ENCODE measurements at places on chromosomes 13 and 19. TPM values are rescaled to one million over a fixed set of nuclear protein-coding genes. Genes with fewer than 3 reads are reported as not detected.
A peak's percentile ranks its signal among the peaks of the same experiment; 100 is the strongest.

SIGLEC10 gene
- 4.6 TPM for total RNA-seq

GRCh38 chr13:33322965-33323668, 37.6 kb upstream of the STARD13 start:
- no peak for DNase-seq

WDR88 gene
- not detected for total RNA-seq

GRCh38 chr19:9934132-9934950, 2.0 kb downstream of the OLFM2 start:
- peak; percentile 70 for DNase-seq

NOVA2 gene
- 18.2 TPM for total RNA-seq

DNA sequence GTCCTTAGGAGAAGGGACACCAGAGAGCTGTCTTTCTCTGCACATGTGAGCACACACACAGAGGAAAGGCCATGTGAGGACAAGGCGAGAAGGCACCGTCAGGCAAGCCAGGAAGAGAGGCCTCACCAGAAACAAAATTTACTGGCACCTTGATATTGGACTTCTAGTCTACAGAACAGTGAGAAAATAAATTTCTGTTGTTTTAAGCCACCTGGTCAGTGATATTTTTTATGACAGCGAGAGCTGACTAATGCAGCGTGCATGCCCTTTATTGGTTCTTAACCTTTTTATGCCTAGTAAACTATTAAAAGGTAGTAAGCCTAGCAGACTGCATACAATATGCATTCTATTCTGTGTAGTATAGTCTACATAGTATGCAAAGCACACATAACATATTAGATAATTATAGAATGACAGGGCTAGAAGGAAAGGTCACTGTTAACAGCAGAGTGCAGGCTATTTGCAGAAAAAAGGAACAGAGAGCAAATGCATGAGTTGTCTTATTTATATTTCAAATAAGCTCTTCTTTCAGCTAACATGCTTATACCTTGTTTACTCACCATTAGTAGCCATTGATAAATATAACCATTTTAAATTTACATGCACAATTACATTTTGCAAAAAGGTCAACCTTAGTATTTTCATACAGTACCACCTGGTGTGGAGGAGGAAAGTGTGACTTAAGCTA, 25.2 kb upstream of the KATNAL1 start:
- DNase-seq = no peak

- DNase-seq = no peak
These were observed 459.8 kb downstream of the FGF14 start for GRCh38 chr13:101942038-101942437.

DNA sequence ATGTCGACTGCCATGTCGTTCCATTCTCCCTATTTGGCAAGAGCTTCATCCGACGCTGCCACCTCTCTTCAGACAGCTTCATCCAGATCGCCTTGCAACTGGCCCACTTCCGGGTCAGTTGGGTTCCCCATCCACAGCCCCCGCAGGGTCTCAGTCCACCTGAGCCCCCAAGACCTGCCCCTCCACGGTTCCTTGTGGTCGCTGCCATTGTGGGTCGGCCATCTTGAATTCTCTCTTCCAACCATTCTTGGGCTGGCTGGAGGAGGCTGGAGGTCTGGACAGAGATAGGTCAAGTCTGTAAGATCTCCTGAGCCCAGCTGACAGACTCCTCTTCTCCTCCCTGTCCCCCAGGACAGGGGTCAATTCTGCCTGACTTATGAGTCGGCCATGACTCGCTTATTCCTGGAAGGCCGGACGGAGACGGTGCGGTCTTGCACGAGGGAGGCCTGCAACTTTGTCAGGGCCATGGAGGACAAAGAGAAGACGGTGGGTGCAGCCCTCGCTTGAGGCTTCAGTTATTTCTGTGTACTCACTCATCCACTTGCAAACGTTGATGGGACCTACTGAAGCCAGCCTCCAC, 19.5 kb downstream of the CPT1C start:
- no peak for DNase-seq

MOB3A gene
- 41.1 TPM for total RNA-seq

DNA sequence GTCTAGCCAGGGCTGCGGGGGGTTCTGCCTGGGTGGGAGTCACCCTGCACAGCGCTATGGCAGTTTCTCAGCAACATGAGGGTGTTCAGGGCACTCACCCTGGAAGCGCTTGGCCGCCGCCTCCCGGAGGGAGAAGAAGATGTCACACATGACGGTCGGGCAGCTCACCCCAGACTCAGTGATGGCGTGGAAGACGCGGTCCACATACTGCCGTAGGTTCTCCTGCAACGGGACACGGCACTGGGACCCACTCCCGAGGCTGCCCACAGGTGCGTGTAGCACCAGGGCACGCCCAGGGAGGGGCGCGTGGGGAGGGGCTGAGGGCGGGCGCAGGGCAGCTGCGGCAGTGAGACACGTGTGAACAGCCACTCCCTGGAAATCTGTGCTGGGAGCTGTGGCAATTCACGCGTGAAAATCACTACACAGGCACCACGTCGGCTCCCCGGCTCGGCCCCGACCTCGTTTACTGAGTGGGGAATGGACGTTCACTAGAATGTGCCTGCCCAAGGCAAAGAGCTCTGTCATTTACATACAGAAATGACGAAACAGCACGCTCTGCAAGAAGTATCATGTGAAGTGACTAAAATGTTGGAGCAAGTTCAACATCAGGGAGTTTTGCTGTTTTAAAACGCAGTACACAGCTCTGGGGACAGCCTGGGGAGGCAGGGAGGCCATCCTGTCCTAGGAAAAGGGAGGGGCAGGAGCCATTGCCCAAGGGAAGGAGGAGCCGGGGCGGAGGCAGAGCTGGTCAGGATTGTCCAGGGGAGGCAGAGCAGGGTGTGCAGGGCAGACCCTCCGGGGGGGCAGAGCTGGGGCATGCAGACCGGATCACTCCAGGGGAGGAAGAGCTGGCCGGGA, 41.5 kb upstream of the C13orf46 start:
- peak; percentile 77 for DNase-seq

DNA sequence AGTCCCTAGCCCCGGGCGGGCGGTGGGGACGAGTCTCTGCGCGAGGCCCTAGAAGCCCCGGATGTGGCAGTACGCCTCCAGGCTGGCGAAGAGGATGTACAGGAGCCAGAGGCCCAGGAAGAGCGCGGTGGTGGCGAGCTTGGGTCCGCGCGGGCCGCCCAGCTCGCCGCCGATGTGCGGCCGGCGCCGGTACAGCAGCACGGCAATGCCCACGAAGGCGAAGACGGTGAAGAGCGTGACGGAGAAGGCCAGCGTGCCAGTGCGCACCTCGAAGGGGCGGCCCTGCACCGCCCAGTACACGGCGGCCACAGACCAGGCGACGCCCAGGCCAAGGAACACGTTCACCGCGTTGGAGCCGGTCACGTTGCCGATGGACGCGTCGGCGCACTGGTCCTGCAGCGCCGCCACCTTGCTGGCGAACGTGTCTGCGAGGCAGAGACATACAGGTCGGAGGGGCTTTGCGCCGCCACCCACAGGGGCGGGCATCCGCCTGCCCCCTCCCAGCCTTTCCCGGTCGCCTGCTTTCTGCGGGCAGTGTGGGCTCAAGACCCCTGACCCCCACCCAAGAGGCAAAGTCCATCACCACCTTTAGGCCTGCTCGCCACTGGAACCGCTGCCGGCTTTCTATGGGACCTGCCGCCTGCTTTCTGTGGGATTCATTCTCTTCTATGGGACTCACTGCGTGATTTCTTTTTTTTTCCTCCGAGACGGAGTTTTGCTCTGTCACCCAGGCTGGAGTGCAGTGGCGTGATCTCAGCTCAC, 10.9 kb upstream of the MEIS3 start:
- no peak for DNase-seq

GRCh38 chr19:51676566-51677083, 16.5 kb upstream of the SPACA6 start:
- DNase-seq = no peak

- DNase-seq = no peak
These were observed 127.4 kb downstream of the DCT start for GRCh38 chr13:94352057-94352456.

CGB8 gene
- not detected for total RNA-seq

ADPRHL1 gene
- total RNA-seq = 2.4 TPM

- DNase-seq = no peak
These were observed 3.3 kb upstream of the EPOR start for GRCh38 chr19:11387162-11388034.

DNA sequence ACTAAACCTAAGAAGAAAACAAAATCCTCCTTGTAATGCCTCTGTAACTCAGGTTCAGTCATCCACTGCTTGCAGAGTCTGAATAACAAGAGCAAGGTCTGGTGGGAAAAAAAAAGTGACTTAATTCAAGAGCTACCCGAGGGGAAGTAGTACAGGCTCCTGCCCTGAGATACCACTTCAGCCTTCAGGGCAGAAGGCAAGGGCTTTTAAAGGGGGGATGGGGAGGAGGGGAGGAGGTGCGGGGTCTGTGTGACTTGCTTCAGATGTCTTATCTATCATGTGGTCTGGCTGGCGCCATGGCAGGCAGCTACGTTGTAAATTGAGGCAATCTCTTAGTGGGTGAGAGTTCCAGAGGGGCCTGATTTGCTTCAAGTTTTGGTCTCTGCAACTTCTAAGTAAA, 66.7 kb downstream of the LRRC63 start:
- no peak for DNase-seq

DNA sequence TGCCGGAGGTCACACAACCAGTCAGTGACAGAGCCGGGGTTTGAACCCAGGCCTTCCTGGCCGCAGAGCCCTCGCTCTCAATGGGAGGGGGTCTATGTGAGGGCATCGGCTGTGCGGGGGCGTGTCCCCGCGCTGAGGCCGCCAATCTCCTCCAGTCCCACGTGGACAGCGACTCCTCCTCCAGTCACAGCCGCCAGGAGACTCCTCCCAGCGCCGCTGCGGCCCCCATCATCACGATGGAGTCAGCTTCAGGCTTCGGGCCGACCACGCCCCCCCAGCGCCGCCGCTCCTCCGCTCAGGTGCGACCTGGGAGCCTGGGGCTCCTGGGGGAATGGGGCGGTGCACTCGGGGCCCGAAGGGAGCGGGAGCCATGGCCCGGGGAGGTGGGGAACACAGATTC, 6.0 kb downstream of the SPRED3 start:
- no peak for DNase-seq

- DNase-seq = no peak
These were observed 143.6 kb upstream of the SERP2 start for GRCh38 chr13:44230071-44230470.

- DNase-seq = no peak
These were observed 25.6 kb upstream of the CABP5 start for GRCh38 chr19:48069435-48069834.

- DNase-seq = no peak
These were observed 38.6 kb downstream of the INSR start for GRCh38 chr19:7255631-7256030.

DNA sequence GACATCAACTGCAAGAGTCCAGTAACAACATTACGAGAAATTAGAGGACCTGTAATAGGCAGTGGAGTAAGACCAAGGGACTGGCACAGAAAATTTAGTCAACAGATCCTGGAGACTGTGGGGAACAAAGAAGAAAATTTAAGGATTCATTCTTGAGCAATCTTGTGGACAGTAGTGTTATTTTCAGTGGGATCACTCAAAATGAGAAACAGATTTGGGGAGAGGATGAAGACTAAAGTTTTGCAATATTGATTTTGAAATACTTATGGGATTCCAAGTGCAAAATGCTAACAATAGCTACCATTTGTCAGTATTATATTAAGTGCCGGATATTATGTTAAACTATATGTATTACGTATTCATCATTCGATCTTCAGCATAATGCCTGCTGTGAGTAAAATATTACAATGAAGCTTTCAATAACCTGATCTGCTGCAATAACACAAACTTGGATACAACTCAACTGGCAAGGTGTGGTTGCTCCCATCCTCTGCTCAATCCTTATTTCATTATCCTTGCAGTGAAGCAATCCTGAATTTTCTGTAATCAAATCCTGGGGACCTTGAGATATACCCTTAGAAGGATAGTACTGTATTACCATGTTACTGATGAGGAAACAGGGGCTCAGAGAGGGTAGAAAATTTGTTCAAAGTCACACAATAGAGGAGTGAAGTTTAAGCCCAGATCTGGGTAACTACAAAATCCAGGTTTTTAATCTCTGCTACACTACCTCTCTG, 84.2 kb downstream of the SACS start:
- DNase-seq = no peak

PLD3 gene
- total RNA-seq = 291 TPM

ZNF730 gene
- 0.91 TPM for total RNA-seq

DNA sequence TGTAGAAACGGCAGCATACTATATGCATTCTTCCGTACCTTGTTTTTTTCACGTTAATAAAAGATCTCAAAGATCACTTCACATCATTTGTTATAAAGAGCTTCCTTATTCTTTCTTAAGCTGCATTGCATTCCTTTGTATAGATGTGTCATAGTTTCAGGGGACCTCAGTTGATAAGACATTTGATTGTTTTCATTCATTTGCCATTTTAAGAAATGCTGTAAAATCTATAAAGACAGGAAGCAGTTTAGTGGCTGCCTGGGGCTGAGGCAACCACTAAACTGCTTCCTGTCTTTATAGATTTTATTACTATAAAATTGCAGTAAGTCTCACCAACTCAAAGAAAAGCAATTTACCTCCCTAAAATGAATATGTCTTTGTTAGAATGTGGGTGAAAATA, 59.4 kb downstream of the ZDHHC20 start:
- no peak for DNase-seq

GRCh38 chr13:60090574-60090973, 73.2 kb downstream of the DIAPH3 start:
- no peak for DNase-seq

DNA sequence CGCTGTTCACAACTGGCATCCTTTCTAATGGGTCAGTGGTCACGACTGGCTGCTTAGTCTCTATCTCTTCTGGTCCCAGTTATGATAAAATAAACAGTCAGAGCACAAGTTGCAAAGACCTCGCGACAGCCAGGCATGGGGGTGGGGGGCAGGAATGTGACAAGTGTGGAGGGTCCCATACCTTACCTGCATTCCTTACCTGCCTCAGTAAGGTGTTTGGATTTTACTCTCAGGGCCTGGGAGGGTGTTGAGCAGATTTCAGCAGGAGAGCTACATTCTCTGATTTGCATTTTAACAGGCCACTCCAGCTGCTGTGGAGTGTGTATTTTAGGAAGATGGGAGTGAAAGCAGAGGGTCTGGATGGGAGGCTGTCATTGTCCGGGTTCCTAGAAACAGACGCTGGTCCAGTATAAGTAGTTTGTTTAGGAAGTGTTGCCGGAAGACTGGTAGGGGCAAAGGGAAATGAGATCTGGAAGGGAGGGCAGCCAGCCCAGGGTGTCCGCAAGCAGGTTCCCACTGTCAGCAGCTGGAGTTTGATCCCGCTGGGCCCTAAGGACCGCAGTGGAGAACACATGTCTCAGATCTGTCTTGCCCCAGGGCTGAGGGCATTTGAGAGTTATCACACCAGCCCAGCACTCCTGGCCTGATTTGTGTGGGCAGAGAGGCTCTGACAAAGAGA, 920.0 kb downstream of the UQCRFS1 start:
- no peak for DNase-seq

SIAH3 gene
- not detected for total RNA-seq

- no peak for DNase-seq
These were observed 24.0 kb downstream of the USP12 start for GRCh38 chr13:27147530-27148170.

- no peak for DNase-seq
These were observed 72.9 kb downstream of the SPATA13 start for GRCh38 chr13:24233351-24233901.

GRCh38 chr19:48554385-48555091, 2.6 kb downstream of the SULT2B1 start:
- no peak for DNase-seq

PNMA8B gene
- total RNA-seq = 5.2 TPM
